ENCODE measurements at places on chromosomes 2 and 18.

DNA sequence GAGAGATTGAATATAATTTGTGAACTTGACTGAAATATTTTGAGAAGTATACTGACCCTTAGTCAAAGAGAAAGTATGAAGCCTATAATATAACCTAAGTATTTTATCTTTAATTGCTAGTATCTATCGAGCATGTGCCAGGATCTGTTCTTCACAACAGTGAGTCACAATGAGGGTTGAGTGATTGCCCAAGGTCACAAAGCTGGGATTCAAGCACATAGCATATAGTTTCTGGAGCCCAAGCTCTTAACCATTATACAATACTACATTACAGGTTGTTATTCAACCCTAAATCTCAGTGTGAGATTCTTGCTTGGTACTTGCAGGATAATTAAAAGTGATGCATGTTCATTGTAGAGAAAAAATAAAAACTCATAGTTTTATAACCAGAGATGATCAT, 97.2 kb downstream of the RAB3GAP1 start:
- no peak for DNase-seq

DNA sequence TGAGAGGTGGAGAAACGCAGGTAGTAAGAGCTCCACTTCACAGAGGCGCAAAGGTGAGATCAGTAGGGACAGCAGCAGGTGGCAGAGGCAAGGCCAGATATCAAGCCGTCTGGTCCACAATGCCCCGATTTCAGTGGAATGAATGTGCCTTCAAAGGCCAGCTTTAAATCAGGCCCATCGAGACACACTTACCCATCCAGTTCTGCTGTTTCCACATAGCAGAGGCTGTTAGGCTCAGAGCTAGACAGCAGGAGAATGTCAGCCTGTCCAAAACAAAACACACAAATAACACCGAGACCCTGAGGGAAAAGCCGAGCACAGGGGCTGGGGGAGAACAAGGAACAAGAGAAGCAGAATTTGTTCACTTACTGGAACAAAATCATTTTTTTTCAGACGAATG, 75.8 kb upstream of the NARS1 start:
- DNase-seq: no peak

- DNase-seq: no peak
These were observed 59.1 kb downstream of the ZEB2 start for GRCh38 chr2:144460727-144461307.

GRCh38 chr2:127403460-127403859, 14.8 kb upstream of the PROC start:
- DNase-seq: no peak

DNA sequence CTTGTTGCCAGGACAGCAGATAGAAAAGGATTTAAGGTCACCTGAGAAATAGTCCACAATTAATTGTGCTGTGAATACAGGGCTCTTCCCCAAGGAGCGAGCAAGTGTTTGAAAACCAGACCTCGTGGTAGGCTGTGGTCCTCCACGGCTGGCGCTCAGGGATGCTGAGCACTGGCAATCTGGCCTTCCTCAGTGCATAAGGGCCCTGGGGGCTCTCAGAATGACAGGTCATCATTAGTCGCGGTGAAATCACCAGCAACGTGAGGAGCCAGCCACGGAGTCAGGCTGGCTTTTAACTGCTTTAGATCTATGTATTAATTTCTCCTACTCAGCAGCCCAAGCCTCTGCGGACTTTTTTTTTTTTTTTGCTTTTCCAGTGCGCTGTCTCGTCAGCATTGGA, 148.5 kb downstream of the FHOD3 start:
- no peak for DNase-seq

All from AG08396 (cell line).